ENCODE measurements at places on chromosomes 2 and 18.

- H3K27ac ChIP-seq: no peak overlapping the region
- H3K4me1 ChIP-seq: no peaks in the 10 kb centered on the region
- H3K36me3 ChIP-seq: no peaks in the 10 kb centered on the region
- no peaks in the 10 kb centered on the region for H3K27me3 ChIP-seq
- peak; percentile 46 for DNase-seq
Measured at GRCh38 chr2:230908092-230908594, 16.9 kb downstream of the GPR55 start.

- H3K4me1 ChIP-seq: no peaks in the 10 kb centered on the region
- H3K4me3 ChIP-seq: no peak overlapping the region
- peaks cover 13% of the 10 kb centered on the region for H3K27me3 ChIP-seq
Measured at GRCh38 chr18:5879479-5879882, 15.8 kb downstream of the TMEM200C start.

GRCh38 chr2:175829741-175830140 lies 172.3 kb downstream of the LNPK start:
- no peak for DNase-seq
- no peaks in the 10 kb centered on the region for H3K4me1 ChIP-seq
- no peak overlapping the region for H3K27ac ChIP-seq
- no peaks in the 10 kb centered on the region for H3K36me3 ChIP-seq
- no peak overlapping the region for H3K4me3 ChIP-seq

GRCh38 chr2:200099256-200099655 lies 143.9 kb downstream of the MAIP1 start:
- H3K27me3 ChIP-seq: no peaks in the 10 kb centered on the region
- no peaks in the 10 kb centered on the region for H3K36me3 ChIP-seq
- H3K4me3 ChIP-seq: no peak overlapping the region
- H3K4me1 ChIP-seq: no peaks in the 10 kb centered on the region

GRCh38 chr2:289362-290089 lies 1.6 kb upstream of the ALKAL2 start:
- H3K27ac ChIP-seq: peak overlapping the region; percentile 83
- peaks cover 18% of the 10 kb centered on the region for H3K4me1 ChIP-seq
- H3K36me3 ChIP-seq: no peaks in the 10 kb centered on the region
- peak; percentile 69 for DNase-seq

DNA sequence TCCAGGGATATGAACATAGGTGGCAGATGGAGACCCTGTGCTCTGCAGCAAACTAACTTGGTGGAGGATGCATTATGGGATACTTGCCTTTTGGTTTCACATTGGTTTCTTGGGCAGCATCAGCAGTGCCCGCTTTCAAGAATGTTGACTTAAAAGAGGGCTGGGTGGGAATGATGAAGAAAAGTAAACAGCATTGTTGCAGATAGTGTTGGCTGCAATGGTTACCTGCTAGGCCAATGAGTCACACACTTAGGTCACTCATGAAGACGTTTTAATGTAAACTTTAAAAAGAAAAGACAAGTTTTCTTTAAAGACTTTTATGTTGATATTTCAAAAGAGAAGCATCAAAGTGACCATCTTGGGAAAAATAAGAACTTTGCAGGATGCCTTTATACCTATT lies 26.1 kb upstream of the FAM237A start:
- no peak overlapping the region for H3K27ac ChIP-seq
- H3K27me3 ChIP-seq: no peaks in the 10 kb centered on the region
- H3K36me3 ChIP-seq: no peaks in the 10 kb centered on the region
- no peak for DNase-seq

GRCh38 chr2:98935777-98936352 lies at the start of gene CRACDL:
Gene CRACDL, minus strand, starts transcription at chr2:98936225. Its CDS starts 89,425 bp downstream, at chr2:98846800.
- H3K4me3 ChIP-seq: peak within 1 kb of the TSS; percentile 51
- H3K27me3 ChIP-seq: peaks cover 34% of the 10 kb centered on the region
- DNase-seq: peak; percentile 74
- H3K27ac ChIP-seq: no peak within 1 kb of the TSS
- H3K36me3 ChIP-seq: no peaks in the 10 kb centered on the region
- H3K4me1 ChIP-seq: peaks cover 8% of the 10 kb centered on the region

DNA sequence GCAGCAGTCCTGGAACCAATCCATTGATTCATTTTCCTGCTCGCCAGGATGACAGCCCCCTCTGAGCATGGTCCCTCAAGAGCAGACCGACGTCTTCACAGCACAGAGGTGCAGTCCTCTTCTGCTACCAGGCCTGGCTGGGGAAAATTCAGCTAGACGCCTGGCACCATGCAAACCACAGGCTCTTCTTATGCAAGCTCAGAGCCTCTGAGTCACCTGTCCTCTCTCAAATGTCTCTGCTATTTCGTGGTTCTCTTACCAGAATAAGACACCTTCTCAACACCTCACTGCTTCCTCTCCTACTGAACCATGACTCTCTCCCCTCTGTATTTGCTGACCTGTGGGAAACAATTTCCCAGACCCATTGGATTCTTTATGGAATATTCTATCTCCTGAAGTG lies 79.8 kb upstream of the CYRIA start:
- no peaks in the 10 kb centered on the region for H3K27me3 ChIP-seq
- no peak overlapping the region for H3K27ac ChIP-seq
- no peak overlapping the region for H3K4me3 ChIP-seq
- no peaks in the 10 kb centered on the region for H3K36me3 ChIP-seq
- no peaks in the 10 kb centered on the region for H3K4me1 ChIP-seq

GRCh38 chr2:238483021-238483420 lies 56.3 kb downstream of the ASB1 start:
- no peak overlapping the region for H3K4me3 ChIP-seq
- H3K4me1 ChIP-seq: no peaks in the 10 kb centered on the region
- no peaks in the 10 kb centered on the region for H3K36me3 ChIP-seq

- H3K27ac ChIP-seq: no peak overlapping the region
- no peak overlapping the region for H3K4me3 ChIP-seq
- no peak for DNase-seq
- H3K4me1 ChIP-seq: no peaks in the 10 kb centered on the region
Measured at GRCh38 chr2:127278959-127279358, 15.0 kb downstream of the ERCC3 start.

- H3K36me3 ChIP-seq: no peaks in the 10 kb centered on the region
- no peaks in the 10 kb centered on the region for H3K27me3 ChIP-seq
- H3K27ac ChIP-seq: no peak overlapping the region
- no peak for DNase-seq
- no peak overlapping the region for H3K4me3 ChIP-seq
Measured at GRCh38 chr2:56583796-56584315, 400.1 kb downstream of the CCDC85A start.

- H3K27me3 ChIP-seq: no peaks in the 10 kb centered on the region
- H3K27ac ChIP-seq: no peak overlapping the region
- no peaks in the 10 kb centered on the region for H3K36me3 ChIP-seq
Measured at GRCh38 chr2:23397478-23397877, 12.5 kb downstream of the KLHL29 start.

DNA sequence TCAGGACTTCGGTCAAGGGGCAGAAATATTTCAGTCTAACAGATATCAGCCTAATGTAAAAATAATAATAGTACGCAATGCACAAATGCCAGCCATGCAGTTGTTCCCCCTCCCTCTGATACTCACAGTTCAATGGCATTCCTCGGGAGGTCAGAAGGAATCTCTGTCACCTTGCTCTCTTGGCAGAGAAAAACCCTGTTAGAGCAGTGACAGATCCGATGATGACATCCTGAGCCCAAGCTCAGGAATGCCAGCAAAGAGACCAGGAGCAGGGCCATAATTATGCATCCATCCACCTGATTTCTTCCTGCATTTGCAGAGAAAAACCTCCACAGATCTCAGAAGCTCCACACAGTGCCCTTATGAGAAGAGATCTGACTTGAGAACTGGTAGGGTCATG lies at the start of gene FSHR:
FSHR (minus strand) TSS at position 376 of the 400 bp plus-strand sequence; CDS start at position 278, 98 bp downstream.
- H3K4me1 ChIP-seq: no peaks in the 10 kb centered on the region
- no peaks in the 10 kb centered on the region for H3K36me3 ChIP-seq
- no peak within 1 kb of the TSS for H3K27ac ChIP-seq
- no peak for DNase-seq

DNA sequence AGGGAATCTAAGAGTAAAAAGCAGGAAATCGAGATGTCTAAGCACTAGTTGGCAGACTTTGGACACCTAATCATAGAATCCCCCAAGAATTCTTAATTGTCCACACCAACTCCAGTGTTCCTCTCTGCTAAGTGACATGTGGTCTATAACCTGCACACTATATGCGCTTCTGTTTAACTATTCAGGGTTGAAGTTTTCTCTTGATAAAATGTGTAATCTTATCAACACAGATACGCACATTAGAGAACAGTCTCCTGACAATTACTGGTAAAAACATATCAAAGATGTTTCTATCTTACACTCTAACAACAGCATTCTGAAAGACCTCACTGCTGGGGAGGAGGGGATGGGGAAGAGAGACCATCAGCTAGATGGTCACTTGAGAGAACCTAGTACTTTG lies 3.9 kb downstream of the ABCB11 start:
- H3K27me3 ChIP-seq: no peaks in the 10 kb centered on the region
- no peak for DNase-seq
- no peak overlapping the region for H3K27ac ChIP-seq
- H3K4me1 ChIP-seq: no peaks in the 10 kb centered on the region

DNA sequence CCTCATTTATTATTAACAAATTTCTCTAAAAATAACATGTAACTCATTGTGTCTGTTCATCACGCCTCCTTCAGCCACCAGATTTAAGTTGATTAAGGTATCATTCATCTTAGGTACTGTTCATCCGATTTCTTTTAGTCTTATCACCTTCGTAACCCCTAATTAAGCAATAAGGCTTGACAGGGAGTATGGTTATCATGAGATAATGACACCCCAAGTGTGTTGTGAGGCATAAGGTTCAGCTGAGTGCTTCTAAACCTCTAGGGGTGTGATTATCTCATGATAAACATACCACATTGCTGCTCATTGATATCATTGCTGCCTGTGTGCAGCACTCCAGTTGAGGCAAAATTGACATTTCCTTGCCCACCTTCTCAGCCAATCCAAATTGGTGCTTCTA lies 158.9 kb upstream of the BOD1L2 start:
- H3K27me3 ChIP-seq: no peaks in the 10 kb centered on the region
- H3K27ac ChIP-seq: no peak overlapping the region
- no peak for DNase-seq
- no peaks in the 10 kb centered on the region for H3K36me3 ChIP-seq

DNA sequence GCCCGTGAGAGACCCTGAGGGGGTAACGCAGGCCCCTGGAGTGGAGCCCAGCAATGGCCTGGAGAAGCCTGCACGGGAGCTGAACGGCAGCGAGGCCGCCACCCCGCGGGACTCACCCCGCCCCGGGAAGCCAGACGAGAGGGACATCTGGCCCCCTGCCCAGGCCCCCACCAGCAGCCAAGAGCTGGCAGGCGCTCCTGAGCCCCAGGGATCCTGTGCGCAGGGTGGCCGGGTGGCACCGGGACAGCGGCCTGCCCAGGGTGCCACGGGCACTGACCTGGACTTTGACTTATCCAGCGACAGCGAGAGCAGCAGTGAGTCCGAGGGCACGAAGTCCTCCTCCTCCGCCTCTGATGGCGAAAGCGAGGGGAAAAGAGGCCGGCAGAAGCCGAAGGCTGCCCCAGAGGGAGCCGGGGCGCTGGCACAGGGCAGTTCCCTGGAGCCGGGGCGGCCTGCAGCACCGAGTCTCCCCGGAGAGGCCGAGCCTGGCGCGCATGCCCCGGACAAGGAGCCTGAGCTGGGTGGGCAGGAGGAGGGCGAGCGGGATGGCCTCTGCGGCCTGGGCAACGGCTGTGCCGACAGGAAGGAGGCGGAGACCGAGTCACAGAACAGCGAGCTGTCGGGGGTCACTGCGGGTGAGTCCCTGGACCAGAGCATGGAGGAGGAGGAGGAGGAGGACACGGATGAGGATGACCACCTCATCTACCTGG lies 35.1 kb downstream of the CTDP1 start:
- H3K27me3 ChIP-seq: no peaks in the 10 kb centered on the region
- H3K36me3 ChIP-seq: peaks cover 75% of the 10 kb centered on the region
- no peak for DNase-seq
- H3K4me1 ChIP-seq: no peaks in the 10 kb centered on the region

DNA sequence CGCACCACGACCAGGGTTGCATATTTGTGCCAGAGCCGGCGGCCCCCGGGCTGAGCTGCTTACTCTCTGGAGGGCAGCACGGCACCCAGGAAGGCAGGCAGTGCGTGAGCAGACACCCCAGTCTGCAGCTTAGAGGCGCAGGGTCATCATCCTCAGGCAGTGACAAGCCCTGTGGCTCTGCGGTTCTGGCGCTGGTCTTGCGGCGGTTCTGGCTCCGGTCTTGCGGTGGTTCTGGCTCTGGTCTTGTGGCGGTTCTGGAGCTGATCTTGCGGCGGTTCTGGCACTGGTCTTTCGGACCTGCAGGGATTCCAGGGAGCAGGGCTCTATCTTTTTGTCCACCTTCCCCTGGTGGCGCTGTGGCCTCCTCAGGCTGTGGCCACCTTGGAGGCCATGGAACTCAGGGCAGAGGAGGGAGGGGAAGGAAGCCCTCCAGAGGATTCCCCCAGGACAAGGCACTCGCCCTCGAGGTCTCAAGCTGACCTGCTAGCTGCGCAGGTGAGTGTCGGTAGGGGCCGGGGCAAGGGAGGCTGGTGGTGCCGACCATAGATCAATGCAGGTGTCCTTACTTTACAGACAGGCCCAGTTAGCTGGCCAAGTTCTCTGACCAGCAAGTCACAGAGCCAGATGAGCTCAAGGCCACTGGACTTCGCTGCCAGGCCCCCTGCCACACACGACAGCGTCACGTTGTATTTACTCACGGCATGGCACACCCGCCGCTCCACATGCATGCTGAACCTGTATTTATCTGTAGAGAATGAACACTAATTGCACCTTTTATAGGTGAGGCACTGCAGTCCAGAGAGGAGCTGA lies 14.9 kb downstream of the ESPNL start:
- peaks cover 14% of the 10 kb centered on the region for H3K27me3 ChIP-seq
- H3K27ac ChIP-seq: no peak overlapping the region
- H3K36me3 ChIP-seq: no peaks in the 10 kb centered on the region
- no peak overlapping the region for H3K4me3 ChIP-seq

DNA sequence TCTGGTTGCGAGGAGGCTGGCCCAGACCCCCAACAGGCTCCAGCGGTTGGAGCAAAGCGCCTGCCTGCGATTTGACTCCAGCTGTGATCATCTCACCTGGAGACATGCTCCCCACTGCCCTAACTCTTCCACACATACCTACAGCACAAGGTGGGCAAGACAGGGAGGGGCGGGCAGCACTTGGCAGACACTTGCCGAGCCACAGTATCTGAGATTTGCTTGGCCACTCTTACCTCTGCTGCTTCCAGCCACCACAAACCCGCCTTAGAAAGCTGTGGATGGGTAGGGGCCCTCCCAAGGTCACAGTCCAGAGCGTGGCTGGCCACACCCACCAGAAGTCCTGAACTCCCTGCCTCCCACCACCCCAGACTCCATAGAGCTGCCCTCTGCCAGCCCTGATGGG lies 8.2 kb downstream of the CYP26B1 start:
- H3K4me3 ChIP-seq: no peak overlapping the region
- no peaks in the 10 kb centered on the region for H3K36me3 ChIP-seq
- peaks cover 22% of the 10 kb centered on the region for H3K4me1 ChIP-seq
- peak; percentile 56 for DNase-seq
- no peak overlapping the region for H3K27ac ChIP-seq

GRCh38 chr2:152696476-152696875 lies 20.8 kb downstream of the PRPF40A start:
- H3K27me3 ChIP-seq: no peaks in the 10 kb centered on the region
- H3K4me1 ChIP-seq: no peaks in the 10 kb centered on the region
- no peak overlapping the region for H3K4me3 ChIP-seq
- peaks cover 24% of the 10 kb centered on the region for H3K36me3 ChIP-seq
- no peak overlapping the region for H3K27ac ChIP-seq
- DNase-seq: no peak

Data from upper lobe of right lung (tissue), 1 donor.